Stimulated activated CD4-positive, alpha-beta T cell treated with anti-CD3 and anti-CD28 coated beads, TNF-alpha, amount 100 ng/mL, for 4 hours (primary cell): ENCODE measurements at places on chromosomes 16 and 17.

- no peak for DNase-seq
Observed at GRCh38 chr16:85635545-85636140, 22.5 kb downstream of the GSE1 start.

GRCh38 chr17:48814504-48814903 is 2.5 kb downstream of the TTLL6 start:
- DNase-seq, result peak; percentile 27

DNA sequence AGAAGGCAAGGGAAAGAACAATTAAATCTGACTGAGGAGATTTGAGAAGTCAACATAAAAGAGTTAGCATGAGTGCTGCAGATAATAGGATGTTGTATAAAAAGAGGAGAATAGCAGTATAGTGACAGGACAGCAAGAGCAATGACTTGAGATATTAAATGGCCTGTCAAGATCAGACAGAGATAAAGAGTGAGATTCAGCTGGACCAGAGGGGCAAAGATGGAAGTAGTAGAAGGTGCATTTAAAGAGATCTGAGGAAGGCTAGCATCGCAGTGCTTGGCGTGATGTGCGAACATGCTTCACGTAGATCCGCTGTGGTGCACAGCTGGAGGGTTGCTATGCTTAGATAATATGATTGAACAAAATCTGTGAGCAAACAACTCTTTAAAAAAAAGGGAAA is 1422.6 kb upstream of the CDH8 start:
- no peak for DNase-seq

DNA sequence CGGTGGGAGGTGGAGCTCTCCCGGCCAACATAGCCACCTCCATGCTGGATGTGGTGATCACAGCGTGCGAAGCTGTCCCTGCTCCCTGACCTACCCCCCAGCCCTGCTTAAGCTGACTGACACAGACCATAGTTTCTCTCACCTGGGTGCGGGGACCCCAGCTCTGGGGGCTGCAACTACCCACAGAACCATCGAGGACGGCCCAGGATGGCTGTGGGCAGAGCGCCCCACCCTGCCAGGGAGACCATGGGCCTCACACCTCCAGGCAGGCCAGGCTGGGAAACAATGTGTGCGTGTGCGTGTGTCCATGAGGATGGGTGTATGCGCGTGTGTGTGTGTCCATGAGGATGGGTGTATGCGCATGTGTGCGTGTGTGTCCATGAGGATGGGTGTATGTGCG is 20.4 kb downstream of the BAHCC1 start:
- no peak for DNase-seq

DNA sequence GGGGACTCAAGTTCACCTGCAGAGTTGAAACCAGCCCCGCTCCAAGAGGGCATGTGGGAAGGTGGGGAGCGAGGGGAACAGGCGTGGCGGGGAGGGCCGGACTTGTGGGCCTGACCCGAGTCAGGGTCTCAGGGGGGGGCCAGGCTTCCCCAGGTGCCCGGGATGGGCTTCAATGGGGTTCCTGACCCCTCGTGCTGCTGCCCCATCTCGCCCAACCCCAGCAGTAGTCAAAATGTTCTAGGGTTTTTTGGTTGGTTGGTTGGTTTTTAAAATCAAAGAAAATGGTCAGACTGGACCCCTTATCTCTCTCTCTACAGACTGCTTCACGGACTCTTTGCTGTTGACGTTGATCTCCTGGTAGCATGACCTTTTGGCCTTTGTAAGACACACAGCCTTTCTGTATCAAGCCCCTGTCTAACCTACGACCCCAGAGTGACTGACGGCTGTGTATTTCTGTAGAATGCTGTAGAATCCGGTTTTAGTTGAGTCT is 69.5 kb downstream of the AMFR start:
- DNase-seq, result no peak
